Activated naive CD4-positive, alpha-beta T cell treated with anti-CD3 and anti-CD28 coated beads for 36 hours (primary cell): ENCODE measurements at places on chromosomes 5 and 9. TPM values are rescaled to one million over a fixed set of nuclear protein-coding genes. Genes with fewer than 3 reads are reported as not detected.
A peak's percentile ranks its signal among the peaks of the same experiment; 100 is the strongest.

The TCF7 gene
- 87.9 TPM for total RNA-seq

The WNT8A gene
- total RNA-seq = not detected

The SLC28A3 gene
- 0.32 TPM for total RNA-seq

The SPACA9 gene
- 2.5 TPM for total RNA-seq

The CDH6 gene
- total RNA-seq = not detected

The CXCL14 gene
- total RNA-seq = not detected

DNA sequence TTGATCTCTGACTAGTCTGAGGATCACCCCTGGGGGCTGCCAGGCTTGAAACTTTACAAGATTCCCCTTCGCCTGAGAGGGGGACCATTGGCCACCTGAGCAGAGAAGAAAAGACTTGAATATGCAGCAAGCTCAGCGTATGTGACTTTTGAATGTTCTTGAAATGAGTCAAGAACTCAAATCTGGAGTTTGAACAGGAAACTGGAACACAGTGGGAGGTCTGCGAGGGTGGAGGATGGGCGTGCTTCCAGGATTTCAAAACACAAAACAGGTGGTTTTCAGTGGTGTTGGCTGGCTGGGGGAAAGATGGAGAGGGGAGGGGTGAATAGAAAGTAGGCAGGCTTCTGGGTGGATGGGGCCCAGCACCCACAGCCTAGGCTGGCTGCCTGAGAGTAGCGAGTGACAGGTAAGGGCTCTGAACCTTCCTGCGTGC is 40.6 kb downstream of the TMEM174 start:
- peaks cover 88% of the 10 kb centered on the region for H3K27me3 ChIP-seq
- no peak overlapping the region for H3K27ac ChIP-seq
- no peak overlapping the region for H3K4me3 ChIP-seq
- peaks cover 15% of the 10 kb centered on the region for H3K36me3 ChIP-seq
- H3K4me1 ChIP-seq = peaks cover 17% of the 10 kb centered on the region

- no peaks in the 10 kb centered on the region for H3K4me1 ChIP-seq
- no peak overlapping the region for H3K4me3 ChIP-seq
- H3K27me3 ChIP-seq = no peaks in the 10 kb centered on the region
- no peak overlapping the region for H3K27ac ChIP-seq
These were observed 20.9 kb downstream of the FAM13B start for GRCh38 chr5:138011991-138012390.

GRCh38 chr9:116115761-116116353 is 37.7 kb upstream of the PAPPA start:
- no peaks in the 10 kb centered on the region for H3K4me1 ChIP-seq
- no peaks in the 10 kb centered on the region for H3K27me3 ChIP-seq
- H3K36me3 ChIP-seq = no peaks in the 10 kb centered on the region

DNA sequence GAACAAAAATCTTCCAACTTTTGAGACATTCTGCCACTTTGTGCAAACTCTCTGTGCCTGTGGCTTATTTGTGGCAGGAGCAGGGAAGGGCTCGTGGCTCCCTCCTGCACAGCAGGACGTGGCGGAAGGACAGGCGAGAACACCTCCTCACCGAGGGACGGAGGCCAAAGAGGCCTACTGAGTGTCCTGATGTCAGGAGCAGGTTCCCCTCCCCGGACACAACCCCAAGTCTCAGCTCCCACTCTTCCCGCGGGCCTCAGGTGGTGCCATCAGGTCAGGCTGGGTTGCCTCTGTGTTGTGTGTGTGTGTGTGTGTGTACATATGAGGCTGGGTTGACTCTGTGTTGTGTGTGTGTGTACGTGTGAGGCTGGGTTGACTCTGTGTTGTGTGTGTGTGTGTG is 136.8 kb upstream of the LPCAT1 start:
- no peaks in the 10 kb centered on the region for H3K4me1 ChIP-seq
- no peak for DNase-seq
- H3K4me3 ChIP-seq = no peak overlapping the region

DNA sequence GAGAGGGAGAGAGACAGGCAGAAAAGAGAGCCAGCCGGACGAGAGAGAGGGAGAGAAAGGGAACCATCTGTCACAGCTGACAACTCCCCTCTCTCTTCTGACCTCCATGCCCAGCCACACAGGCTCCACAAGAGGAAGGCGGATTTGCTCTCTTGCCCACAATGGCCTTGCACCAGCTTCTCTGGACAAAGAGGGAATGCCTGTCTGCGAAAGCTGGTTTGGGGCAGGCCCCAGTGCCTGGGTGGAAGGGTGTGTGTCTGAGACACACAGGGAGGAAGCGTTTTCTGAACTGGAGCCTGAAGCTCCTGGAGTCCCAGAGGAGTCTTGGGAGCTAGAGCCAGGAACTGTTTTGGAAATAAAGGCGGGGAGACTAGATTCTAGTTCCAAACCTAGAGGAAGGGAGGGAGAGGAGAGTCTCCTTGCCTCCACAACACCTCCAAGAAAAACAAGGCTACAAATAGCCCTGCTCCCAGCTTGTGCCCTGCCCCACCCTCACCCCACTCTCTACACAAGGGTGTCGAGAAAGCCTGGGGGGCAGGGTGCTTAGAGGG is 12.5 kb downstream of the C1QTNF2 start:
- H3K27ac ChIP-seq = no peak overlapping the region
- no peaks in the 10 kb centered on the region for H3K4me1 ChIP-seq
- H3K36me3 ChIP-seq = no peaks in the 10 kb centered on the region
- H3K4me3 ChIP-seq = no peak overlapping the region

GRCh38 chr5:174493530-174493929 is 230.9 kb upstream of the MSX2 start:
- no peaks in the 10 kb centered on the region for H3K4me1 ChIP-seq
- no peak for DNase-seq
- H3K36me3 ChIP-seq = no peaks in the 10 kb centered on the region
- peaks cover 2% of the 10 kb centered on the region for H3K27me3 ChIP-seq
- H3K4me3 ChIP-seq = no peak overlapping the region
- no peak overlapping the region for H3K27ac ChIP-seq

GRCh38 chr9:120571443-120572257 is 8.3 kb downstream of the CDK5RAP2 start:
- H3K27me3 ChIP-seq = no peaks in the 10 kb centered on the region
- H3K4me3 ChIP-seq = no peak overlapping the region
- H3K27ac ChIP-seq = no peak overlapping the region
- H3K4me1 ChIP-seq = peaks cover 14% of the 10 kb centered on the region
- peaks cover 28% of the 10 kb centered on the region for H3K36me3 ChIP-seq

DNA sequence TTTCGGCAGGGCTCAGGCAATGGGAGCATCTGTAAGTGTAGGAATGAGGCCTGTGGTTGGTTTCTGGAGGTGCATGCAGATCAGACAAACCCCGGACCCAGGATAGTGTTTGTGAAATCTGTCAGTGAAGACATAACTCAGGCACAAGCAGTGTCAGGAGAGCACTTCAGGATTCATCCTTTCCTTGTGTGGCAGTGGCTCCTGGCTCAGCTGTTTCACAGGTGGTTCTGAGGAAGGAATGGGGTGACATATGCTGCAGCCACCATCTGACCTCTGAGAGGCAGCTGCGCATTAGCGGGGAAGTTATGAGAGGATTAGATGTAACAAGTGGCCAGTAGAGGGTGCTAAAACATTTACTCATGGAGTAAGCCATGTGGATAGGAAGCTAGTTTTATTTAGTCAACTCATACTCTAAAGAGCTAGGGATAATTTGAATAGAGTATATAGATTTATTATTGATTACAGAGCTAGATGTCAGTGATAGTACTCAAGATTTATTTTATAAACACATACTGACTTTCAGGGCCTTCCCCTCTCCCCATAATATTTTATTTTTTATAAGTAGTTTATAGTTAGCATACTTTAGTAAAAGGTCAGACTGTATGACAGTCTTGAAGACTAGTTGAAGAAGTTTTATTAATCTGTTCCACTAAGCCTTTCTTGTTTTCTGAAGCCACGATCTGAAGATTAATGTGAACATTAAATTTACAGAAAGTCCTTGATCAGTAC is 28.4 kb downstream of the NNT start:
- no peaks in the 10 kb centered on the region for H3K4me1 ChIP-seq
- DNase-seq = peak; percentile 40
- H3K36me3 ChIP-seq = peaks cover 31% of the 10 kb centered on the region
- H3K27me3 ChIP-seq = no peaks in the 10 kb centered on the region
- H3K4me3 ChIP-seq = no peak overlapping the region

DNA sequence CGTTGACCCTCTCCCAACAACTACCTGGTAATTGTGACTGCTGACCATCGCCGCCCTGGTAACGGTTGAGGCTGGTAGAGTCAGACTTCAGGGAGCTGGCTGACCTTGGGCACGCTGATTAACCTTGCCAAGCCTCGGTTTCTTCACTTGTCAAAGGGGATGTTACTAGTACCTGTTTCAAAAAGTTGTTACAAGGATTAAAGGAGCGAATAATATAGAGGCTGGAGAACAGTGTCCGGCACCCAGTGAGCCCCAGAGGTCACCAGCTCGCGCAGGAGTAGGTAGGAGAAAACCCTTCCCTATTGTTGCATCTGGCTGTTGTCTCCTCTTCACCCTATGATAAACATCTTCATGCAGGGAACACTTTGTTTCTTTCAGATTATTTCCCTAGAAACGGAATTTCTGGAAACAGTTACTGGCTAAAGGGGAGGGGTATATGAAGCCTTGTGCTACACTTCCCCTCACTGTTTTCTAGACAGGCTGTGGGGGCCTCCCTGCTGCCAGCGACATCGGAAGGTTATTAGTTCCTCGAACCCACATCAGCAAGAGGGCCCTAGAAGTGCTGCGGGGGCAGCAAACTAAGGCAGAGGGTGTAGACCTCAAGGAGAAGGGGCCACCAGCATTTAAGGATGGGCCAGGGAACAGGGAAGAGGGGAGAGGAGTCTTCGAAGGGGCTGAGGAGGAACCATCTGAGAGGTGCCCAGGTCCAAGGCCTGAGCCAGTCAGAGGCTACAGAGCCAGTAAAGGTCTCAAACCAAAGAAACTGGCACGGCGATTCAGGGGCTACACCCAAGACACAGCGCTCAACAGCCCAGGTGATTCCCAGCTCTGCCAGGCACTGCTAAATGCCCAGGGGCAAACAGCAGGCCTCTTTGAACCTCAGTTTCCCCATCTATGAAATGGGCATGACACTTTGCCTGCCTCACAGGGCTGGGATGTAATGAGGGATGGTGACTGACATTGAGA is 37.6 kb downstream of the HRH2 start:
- H3K4me3 ChIP-seq = peak overlapping the region; percentile 74
- H3K27ac ChIP-seq = peak overlapping the region; percentile 95
- DNase-seq = no peak
- H3K4me1 ChIP-seq = peaks cover 38% of the 10 kb centered on the region
- H3K27me3 ChIP-seq = no peaks in the 10 kb centered on the region

- H3K27ac ChIP-seq = no peak overlapping the region
- H3K36me3 ChIP-seq = peaks cover 14% of the 10 kb centered on the region
- no peak overlapping the region for H3K4me3 ChIP-seq
- DNase-seq = no peak
These were observed 112.1 kb downstream of the SEMA6A start for GRCh38 chr5:116462500-116462899.

DNA sequence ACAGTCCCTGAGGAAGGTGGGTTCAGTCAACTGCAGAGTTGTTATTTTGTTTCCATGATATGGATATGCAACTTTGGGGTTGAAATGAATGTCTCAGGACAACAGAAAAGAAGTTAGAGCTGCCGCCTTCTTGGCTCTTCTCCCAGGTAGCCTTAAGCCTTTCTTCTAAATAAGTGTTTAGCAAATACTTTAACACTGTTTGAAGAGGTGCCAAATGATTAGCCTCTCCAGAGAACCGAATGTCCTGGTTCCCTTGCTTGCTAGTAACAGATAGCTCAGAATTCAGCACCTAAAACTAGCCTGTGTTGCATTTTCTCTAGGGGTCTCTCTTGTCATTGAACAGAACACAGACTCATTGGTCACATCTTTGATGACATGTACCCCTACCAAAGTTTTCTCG is 127.7 kb upstream of the PIK3R1 start:
- H3K4me3 ChIP-seq = no peak overlapping the region
- DNase-seq = no peak
- H3K27ac ChIP-seq = no peak overlapping the region
- H3K4me1 ChIP-seq = no peaks in the 10 kb centered on the region
- no peaks in the 10 kb centered on the region for H3K36me3 ChIP-seq

DNA sequence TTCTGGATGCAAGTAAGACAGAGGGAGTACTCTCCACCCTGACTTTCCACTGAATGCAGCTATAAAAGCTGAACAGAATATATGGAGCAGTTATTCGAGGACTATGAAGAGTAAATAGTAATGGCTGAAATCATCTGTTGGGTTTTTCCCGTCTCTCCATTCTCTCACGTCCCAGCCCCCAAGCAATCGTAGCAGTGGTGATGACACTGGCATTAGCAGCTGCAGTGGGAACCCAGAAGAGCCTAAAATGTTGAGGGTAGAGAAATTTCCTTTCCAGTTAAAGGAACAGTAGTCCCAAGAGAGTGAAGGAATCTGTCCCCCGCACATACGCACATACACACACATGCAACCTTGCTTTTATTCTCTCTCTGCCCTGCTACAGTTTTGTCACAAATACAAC is 33.2 kb downstream of the MED27 start:
- peaks cover 3% of the 10 kb centered on the region for H3K36me3 ChIP-seq
- no peak overlapping the region for H3K27ac ChIP-seq
- DNase-seq = no peak
- peaks cover 17% of the 10 kb centered on the region for H3K4me1 ChIP-seq

GRCh38 chr5:103896593-103896992 is 334.0 kb upstream of the NUDT12 start:
- no peak for DNase-seq
- H3K4me1 ChIP-seq = no peaks in the 10 kb centered on the region
- no peak overlapping the region for H3K27ac ChIP-seq

GRCh38 chr5:134406390-134406789 is 5.3 kb downstream of the CDKN2AIPNL start:
- no peak overlapping the region for H3K27ac ChIP-seq
- peaks cover 40% of the 10 kb centered on the region for H3K4me1 ChIP-seq
- no peak overlapping the region for H3K4me3 ChIP-seq

GRCh38 chr9:36900856-36901220 is 133.2 kb downstream of the PAX5 start:
- peaks cover 4% of the 10 kb centered on the region for H3K4me1 ChIP-seq
- H3K27ac ChIP-seq = no peak overlapping the region
- no peak for DNase-seq
- H3K27me3 ChIP-seq = peaks cover 15% of the 10 kb centered on the region

- peaks cover 6% of the 10 kb centered on the region for H3K36me3 ChIP-seq
- H3K27ac ChIP-seq = no peak overlapping the region
- H3K4me3 ChIP-seq = no peak overlapping the region
- H3K4me1 ChIP-seq = no peaks in the 10 kb centered on the region
- DNase-seq = no peak
These were observed 20.5 kb downstream of the MVB12B start for GRCh38 chr9:126347093-126347492.

DNA sequence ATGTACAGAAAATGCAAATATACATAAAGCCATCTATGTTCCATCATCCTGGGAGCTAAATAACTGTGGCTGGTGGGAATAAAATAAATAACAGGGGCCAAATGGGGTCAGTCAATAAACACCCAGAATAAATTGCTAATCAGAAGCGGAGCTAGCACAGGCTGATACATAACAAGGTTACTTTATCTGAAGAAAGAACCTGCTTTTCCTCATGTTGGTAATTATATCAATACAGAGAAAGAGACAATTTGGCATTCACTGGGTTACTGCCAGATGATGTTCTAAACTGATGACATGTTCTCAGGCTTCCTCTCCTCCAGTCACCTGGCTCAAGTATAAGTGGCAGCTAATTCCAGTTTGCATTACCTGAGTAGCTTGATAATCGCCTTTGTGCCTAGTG is 144.9 kb upstream of the CD180 start:
- peaks cover 1% of the 10 kb centered on the region for H3K36me3 ChIP-seq
- H3K4me3 ChIP-seq = no peak overlapping the region
- no peak for DNase-seq

GRCh38 chr5:36443941-36444340 is 142.2 kb upstream of the RANBP3L start:
- no peak for DNase-seq
- no peak overlapping the region for H3K27ac ChIP-seq
- peaks cover 13% of the 10 kb centered on the region for H3K27me3 ChIP-seq
- H3K4me3 ChIP-seq = no peak overlapping the region
- H3K36me3 ChIP-seq = no peaks in the 10 kb centered on the region
